ENCODE measurements at places on chromosomes 7 and 10. TPM values are rescaled to one million over a fixed set of nuclear protein-coding genes. Genes with fewer than 3 reads are reported as not detected.

The CHAT gene
- not detected for total RNA-seq

The WDR11 gene
- 41.8 TPM for total RNA-seq

The ZNF488 gene
- total RNA-seq = 1.6 TPM

The SYT15B gene
- not detected for total RNA-seq

The ZNF467 gene
- total RNA-seq = 0.48 TPM

The NUTM2A gene
- total RNA-seq = 1.3 TPM

The TLX1 gene
- not detected for total RNA-seq

The LRIT1 gene
- total RNA-seq = not detected

The EEPD1 gene
- 2.2 TPM for total RNA-seq

The TACC2 gene
- 21.1 TPM for total RNA-seq

The EPDR1 gene
- not detected for total RNA-seq

The ITGB8 gene
- total RNA-seq = 12.3 TPM

The ACTL6B gene
- total RNA-seq = not detected

The HNRNPH3 gene
- 74.5 TPM for total RNA-seq

The CYP26C1 gene
- total RNA-seq = not detected

The TAS2R41 gene
- not detected for total RNA-seq

Measured in foreskin keratinocyte (primary cell).